ENCODE measurements at places on chromosomes 1 and 21.

- DNase-seq = no peak
These were observed 288.9 kb downstream of the LRRIQ3 start for GRCh38 chr1:73909043-73909562.

DNA sequence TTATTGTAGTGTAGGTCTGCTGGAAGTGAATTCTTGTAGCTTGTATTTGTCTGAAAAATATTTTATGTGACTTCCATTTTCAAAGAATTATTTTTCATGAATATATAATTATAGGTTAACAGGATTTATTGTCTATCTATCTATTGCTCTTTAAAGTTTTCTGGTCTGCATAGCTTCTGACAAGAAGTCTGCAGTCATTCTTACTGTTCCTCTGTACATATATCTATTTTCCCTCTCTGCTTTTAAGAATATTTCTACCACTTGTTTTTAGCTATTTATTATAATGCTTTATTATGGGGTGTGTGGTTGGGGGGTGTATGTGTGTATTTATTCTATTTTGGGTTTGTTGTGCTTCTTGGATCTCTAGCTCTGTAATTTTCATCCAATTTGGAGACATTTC is 77.4 kb downstream of the ETS2 start:
- no peak for DNase-seq

GRCh38 chr1:76576876-76577524 is 290.3 kb upstream of the ST6GALNAC5 start:
- DNase-seq = no peak

GRCh38 chr21:18144339-18144738 is 100.3 kb upstream of the CHODL start:
- DNase-seq = no peak

- DNase-seq = peak; percentile 33
These were observed 163.2 kb downstream of the ZBTB18 start for GRCh38 chr1:244214009-244214967.

DNA sequence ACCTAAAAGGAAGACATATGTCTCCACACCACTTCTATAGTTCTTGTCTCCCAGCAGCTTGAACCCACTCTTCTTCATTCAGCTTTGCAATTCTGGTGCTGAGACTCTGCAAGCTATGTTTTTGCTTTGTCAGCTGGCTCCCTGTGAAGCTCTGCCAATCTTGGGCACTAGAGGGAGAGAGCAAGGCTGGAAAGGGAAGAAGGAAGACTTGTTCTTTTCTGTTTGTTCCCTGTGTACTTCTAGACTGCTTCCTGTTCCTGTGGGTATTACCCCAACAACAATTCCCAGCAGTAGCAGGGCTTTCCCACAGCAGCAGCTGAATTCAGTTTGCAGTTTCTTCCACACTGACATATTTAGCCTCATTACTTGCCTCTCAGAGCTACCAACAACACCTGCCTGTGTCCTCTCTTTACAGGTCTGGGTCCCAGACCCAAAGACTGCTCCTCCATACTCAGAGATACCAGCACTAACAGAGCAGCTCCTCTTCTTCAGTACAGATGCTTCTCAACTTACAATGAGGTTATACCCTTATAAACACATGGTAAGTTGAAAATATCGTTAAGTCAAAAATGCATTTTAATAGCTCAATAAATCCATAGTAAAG is 275.2 kb upstream of the NEGR1 start:
- DNase-seq = no peak

DNA sequence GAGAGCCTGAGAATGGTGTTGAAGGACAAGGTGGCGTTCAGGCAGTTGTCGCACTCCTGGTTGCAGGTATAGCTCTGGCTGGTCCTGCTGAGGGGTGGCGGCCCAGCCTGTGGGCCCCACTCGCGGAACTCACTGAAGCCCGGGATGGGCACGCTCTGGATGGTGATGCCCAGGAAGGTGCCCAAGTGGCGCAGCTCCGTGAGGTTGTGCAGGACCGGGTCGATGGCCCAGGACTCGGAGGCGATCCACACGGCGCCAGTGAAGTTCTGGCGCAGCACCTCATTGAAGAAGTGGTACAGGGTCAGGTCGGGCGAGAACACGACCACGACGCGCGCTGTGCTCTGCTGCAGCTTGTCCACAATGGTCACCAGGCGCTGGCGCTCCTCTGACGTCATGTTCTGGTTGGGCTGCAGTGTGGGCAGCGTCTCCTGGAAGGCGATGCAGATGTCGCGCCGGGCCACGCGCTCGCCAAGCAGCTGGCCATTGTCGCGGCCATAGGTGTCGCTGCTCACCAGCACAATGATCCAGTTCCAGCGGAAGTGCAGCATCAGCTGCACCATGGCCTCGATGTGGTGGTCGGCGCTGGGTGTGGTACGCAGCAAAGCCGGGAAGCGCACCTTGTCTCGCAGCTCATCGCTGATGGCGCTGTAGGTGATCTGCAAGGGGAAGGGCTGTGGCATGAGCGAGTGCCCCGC is 5.0 kb downstream of the TAS1R2 start:
- DNase-seq = no peak

Data from adrenal gland (tissue), 19 donors.